Stimulated activated CD4-positive, alpha-beta T cell treated with anti-CD3 and anti-CD28 coated beads, Interleukin-15, amount 100 ng/mL, for 1 hour (primary cell): ENCODE measurements at places on chromosomes 3 and 15.

DNA sequence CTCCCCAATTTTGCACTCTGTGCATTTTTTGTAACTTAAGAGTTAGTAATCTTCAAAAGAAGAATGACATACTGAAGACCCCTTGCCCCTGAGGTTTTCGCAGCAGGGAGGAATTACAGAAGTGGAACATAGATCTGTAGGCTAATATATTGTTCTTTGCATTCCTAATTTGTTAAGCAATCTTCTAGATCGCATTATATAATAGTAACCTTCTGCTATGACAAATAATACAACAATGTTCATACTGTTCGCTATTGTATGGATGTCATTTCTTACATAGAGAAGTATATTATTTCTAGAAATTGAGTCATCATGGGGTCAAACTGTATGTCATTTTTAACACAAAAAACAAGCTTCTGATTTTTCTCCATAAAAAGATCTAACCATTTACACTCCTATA lies 95.8 kb upstream of the TGFBR2 start:
- no peak for DNase-seq

DNA sequence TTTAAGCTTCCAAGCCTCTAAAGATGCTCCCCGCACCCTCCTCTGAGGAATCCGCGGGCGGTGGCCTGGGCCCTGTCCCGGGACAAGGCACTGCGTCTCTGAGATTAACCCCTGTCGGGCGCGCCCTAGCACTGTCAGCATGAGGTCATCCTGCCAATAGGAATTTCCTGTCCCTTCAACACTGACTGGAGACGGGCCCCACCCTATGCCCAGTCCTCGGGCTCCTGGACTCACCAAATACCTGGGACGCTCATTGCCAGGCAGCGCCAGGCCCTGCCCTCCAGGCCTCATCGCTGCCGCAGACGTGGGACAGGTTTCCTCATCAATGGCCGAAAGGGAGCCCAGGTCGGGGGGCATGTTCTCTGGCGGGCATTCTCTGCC lies 67.6 kb upstream of the SH3GL3 start:
- no peak for DNase-seq

GRCh38 chr3:30693470-30694120 lies 87.2 kb downstream of the TGFBR2 start:
- DNase-seq: no peak

- DNase-seq: no peak
Observed at GRCh38 chr15:68281008-68281407, 3.5 kb downstream of the FEM1B start.

- DNase-seq: no peak
Observed at GRCh38 chr3:96083610-96084009, 730.8 kb upstream of the EPHA6 start.

GRCh38 chr3:13262493-13263211 lies 157.5 kb downstream of the NUP210 start:
- no peak for DNase-seq

DNA sequence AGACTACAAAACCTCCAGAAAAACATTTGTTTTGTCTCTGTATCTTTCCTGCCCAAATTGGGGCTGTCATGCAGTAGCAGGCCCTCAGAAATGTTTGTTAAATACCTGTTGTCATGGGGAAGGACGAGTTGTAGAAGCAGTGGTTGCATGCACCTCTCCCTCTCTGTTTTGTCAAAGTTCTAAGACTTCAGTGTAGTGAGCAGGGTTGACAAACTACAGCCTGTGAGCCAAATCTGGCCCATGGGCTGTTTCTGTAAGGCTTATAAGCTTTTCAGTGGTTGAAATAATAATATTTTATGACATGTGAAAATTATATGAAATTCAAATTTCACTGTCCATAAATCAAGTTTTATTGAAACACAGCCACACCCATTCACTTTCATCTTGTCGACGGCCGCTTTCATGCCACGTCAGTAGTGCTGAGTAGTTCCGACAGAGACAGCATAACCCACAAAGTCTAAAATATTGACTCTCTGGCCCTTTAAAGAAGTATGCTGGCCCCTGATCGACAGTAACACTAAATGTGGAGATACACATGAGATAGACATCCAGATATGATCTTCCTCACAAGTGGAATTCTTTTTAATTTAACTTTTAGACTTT lies 102.9 kb downstream of the PDZRN3 start:
- DNase-seq: no peak

- no peak for DNase-seq
Observed at GRCh38 chr3:193680220-193680619, 87.2 kb downstream of the OPA1 start.

DNA sequence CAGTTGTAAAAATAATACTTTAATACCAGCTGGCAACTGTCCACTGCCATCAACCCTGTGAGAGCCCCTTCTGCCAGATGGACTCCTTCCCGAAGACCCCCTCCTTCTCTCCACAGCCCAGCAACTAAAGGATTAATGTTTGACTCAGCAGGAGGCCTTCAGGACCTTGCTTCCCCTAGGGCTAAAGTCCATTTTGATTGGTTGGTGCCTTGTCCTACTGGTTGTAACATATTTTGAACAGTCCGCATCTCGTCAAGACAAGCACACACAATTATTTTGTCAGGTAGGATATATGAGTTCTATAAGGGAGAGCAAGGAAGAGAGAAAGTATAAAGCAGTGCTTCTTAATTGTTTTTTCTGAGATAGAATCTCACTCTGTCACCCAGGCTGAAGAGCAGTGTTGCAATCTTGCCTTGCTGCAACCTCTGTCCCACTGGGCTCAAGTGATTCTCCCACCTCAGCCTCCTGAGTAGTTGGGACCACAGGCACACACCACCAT lies 18.6 kb downstream of the ACOX2 start:
- DNase-seq: no peak
